ENCODE measurements at places on chromosomes 6 and 20.

DNA sequence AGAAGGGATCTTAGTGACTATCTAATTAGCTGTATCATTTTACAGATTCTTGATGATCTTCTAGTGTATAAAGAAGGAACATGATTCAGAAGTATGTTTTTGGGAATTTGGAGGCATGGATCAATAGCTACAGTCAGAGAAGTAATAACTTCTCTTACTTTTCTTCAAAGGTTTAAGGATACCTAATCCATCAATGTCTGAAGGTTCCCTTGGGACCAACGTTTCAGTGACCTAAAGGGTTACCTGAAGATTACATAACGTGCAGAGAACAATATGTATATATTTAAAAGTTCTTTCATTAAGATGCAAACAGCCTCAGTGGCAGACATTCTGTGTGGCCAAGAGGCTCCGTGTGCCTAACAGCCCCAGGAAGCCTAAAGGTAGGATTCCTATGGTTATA is 3.2 kb downstream of the HDAC2 start:
- no peak for DNase-seq

- no peak for DNase-seq
These were observed 11.9 kb upstream of the CPNE5 start for GRCh38 chr6:36851149-36851614.

DNA sequence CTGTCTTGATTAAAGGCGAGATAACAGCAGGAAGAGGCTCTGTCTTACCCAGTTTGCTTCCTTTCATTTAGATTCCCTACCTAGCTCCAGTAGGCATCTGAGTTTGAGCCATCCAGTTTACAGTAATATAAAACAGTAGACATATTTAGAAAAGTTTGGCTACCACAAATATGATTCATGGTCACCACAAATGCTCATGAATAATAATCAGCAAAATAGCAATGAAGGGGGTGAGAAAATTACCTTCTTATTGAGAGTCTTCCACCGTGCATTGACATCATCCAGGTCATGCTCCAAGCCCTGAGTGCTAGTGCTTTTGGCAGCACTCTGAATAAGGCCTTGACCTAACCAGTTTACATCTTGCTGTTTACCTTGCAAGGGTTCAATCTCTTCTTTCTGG is 106.2 kb downstream of the DST start:
- DNase-seq, result no peak

- no peak for DNase-seq
These were observed 58.2 kb upstream of the GJE1 start for GRCh38 chr6:142074516-142074915.

DNA sequence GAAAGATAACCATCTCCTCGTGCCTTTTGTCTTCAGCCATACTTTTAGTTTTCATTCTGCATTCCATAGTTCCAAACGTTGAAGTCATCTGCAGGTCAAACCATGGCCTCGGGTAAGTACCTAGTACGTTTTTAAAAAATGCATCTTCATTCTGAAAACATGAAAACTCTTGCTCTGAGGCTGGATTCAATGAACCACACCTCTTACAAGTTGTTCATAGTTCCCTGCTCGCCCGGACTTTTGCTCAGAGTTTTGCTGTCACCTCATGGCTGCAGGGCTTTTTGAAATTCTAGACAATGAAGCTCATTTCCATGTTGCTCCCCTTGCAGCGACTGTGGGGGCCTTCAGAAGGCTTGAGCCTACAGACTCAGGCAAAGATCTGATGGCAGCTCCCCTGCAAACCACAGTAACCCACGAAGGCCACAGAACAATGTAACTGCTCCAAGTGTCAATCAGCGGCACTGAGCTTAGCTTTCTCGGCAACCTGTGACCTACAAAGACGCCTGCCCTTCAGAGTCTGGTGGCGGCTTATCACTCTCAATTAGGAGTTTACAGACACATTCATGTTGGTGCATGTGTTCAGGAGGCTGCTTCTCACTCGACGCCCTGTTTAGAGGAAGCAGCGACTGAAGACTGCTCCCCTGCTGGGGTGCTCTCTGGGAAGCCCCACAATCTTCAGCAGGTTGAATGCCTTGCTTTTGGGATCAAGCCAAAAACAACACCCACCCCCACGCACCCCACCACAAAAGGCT is 61.2 kb downstream of the FOXC1 start:
- DNase-seq, result no peak

DNA sequence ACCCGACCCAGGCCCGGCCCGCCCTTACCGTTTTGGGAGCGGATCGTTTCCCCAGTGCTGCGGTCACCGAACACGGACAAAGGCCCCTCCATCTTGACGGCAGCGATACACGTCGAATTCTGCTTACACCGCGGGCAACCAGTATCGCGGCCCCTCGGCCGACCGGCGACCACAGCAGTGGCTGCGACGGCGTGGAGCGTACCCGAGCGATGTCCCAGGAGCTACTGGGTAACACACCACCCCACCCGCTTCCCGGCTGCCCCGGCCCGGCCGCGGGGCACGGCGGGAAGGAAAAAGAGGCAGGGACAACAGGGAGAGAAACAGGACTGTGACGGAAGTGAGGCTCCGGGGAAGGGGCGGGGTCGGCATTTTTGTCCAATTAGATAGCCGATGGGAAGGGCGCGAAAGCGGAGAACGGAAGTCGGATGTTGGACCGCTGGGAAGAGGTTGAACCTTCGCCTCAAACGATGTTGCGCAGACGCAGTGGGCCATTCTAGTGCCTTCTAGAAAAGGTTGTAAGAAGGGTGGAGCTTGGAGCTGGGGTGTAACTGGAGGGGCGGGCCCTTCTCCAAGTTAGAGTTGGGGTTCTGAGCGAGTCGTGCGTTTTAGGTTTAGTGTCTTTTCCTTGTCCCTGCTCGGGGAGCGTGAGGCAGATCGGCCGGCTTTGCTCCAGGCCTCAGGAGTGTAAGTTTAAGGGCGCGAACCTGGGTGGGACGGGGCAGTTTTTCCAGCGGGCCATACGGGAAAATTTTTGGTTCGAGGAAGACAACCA is at the start of gene TCP1:
Gene TCP1, minus strand, starts transcription at position 226 of the 772 bp plus-strand sequence. Its CDS starts 134 bp downstream, at position 92.
- peak; percentile 99 for DNase-seq

GRCh38 chr6:12163149-12163548 is 127.0 kb upstream of the EDN1 start:
- DNase-seq, result no peak

- DNase-seq, result no peak
These were observed 3.9 kb downstream of the SRC start for GRCh38 chr20:37349517-37350491.

DNA sequence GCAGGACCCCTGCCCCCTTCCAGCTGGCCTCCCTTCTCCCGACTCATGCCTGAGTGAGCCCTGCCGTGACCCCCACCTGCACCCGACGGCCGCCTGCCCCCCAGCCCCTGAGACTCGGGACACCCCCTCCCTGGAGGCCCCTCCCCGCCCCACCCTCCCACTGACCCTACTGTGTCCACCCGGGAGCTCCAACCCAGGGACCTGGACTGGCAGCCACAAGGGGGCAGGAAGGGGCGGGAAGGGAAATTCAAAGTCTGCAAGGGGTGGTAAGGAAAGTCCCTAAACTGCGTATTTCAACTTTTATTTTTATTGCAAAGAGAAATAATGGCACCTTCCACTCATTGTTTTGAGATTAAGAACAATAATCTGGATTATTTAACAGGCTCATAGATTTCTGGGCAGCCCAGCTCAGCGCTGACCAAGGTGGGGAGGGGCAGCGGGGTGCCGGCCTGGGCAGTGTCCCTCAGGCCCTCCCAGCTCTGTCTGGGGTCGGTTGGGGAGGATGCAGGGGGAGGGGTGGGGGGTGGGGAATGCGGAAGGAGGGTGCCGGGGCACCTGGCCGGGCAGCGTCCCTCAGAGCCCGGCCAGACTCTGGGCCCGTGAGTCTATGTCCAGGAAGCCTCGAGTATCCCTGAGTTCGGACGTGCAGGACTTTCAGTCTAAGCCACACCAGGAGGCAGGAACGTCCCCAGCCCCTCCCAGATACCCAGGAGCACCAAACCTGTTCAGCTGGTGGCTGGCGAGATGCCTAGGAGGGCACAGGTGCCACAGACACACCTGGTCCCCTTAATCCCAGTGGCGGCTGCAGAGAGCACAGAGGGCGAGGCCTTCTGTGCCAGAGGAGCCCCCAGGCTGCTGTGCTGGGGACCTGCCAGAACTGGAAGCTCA is 1.3 kb upstream of the PTK6 start:
- DNase-seq, result no peak

DNA sequence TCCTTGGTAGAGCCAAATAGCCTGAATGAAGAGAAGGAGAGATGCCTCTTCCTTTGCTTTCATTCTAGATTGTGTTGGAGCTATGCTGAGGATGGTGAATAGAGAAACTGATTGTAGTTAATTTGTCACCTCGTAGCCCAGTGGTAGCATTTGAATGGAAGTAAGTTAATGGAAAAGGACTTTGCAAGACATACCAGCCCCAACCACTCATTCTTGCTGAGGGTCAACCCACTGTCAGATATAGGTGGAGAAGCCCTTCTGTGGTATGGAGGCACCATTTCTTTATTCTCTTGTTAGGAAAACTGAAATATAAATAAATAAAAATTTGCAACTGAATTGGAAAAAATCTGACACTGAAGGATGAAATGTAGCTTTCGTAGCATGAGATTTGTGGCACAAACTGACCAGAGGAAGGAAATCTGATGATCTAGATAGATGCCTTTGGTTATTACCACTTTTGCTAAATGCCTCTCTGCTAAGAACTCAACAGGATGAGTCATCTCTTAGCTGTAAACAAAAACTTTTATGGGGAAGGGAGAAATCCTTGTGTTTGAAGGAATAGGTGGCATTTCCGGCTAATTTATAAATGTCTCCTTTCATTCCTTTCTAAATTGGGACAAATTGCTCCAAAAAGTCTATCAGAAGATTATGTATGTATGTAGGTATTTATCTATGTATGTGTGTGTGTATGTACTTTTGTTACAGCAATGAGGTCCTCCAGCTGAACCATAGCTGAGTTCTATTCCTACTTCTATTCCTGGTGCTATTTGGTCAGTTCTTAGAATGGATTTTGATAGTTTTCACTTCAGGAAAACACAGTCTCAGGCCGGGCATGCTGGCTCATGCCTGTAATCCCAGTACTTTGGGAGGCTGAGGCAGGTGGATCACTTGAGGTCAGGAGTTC is 76.5 kb upstream of the SUPT3H start:
- no peak for DNase-seq

DNA sequence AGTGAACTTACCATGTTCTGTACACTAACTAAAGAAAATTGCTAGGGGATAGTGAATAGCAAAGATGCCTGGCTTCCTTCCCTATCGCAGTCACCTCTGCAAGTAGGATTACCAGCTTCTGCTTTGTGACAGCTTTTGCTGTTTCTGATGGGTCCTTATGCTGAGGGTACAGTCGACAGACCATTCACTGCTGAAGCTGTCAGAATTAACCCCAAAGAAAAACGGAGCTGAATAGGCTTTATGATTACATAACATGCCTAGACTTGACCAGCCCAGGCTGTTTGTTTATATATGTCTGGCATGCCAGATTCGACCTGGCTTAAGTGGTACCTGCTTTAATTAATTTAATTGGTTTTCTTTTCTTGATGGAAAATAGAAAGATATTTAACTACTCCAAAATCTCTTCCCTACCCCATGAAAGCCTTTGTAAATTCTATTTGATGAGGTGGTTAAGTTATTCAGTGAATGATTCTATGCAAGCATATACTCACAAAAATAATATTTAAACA is 21.7 kb upstream of the PRELID3B start:
- DNase-seq, result no peak

GRCh38 chr6:76633259-76633658 is 560.8 kb upstream of the IMPG1 start:
- DNase-seq, result no peak

- DNase-seq, result no peak
These were observed 96.2 kb downstream of the IYD start for GRCh38 chr6:150464966-150465365.

GRCh38 chr6:36547646-36548400 is 544 bp upstream of the STK38 start:
- DNase-seq, result peak; percentile 17

- DNase-seq, result no peak
These were observed 178.1 kb upstream of the PRDM1 start for GRCh38 chr6:105907991-105908390.

DNA sequence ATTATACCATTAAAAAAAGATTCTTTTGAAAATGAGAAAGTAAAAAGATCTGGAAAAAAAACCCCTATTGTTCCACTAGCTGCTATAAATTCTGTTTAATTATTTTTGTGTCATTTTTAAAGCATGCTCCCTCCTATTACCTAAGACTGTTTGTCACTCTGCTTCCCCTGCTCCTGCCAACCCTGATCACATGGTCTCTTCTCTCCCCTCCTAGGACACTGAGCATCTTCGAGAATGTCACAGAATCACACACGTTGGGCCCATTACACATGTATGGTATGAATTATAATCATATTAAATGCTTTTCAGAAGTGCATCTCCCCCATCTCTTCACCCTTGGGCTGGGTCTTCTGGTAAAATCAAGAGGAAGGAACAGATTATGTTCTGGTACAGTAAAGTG is 6.2 kb downstream of the SNAP91 start:
- no peak for DNase-seq

DNA sequence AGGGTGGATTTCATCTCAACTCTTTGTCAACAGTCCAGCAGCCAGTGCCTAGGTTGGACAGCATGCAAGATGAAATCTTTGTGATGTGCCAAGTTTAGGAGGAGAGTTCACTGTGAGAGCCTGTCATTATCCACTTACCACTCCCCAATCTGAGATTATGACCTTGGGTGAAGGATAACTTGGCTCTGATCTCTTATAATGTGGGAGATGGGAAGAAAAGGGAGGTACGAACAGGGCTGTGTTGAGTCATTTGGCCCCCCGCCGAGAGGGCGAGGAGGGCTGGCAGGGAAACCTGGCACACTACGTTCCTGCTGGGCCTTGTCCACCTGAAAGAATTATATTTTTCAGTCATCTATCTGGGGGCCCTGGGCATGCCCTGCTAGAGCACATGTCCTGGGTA is 35.8 kb downstream of the LAMA4 start:
- DNase-seq, result no peak

DNA sequence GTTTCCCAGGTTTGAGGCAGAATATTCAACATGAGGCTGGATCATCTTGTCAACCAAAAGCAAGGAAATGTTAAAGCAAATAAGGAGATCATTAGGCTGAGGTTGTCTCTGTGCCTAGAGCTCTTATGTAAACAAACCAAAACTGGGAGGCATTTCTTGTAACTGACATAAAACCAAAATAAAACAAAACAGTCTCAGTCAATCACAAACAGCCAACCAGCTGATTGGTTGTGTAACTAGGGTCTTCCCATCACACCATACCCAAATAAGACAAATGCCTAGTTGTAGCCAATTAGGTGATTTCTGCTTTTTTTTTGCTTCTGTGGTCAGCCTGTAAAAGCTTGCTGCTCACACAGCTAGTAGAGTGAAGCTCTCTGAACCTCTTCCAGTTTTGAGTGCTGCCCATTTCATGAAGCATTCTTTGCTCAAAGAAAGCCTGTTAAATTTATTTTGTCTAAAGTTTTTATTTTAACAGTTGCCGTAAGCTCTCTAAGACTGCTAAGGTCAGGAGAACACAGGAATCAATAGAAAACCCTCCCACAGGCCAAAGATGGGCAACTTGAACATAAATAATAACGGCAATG is 8.9 kb upstream of the FITM2 start:
- DNase-seq, result no peak

- DNase-seq, result no peak
These were observed 977 bp upstream of the SLC22A2 start for GRCh38 chr6:160259598-160259997.

Data from stimulated activated naive CD4-positive, alpha-beta T cell (primary cell).